ENCODE measurements at places on chromosomes 13 and 19.

DNA sequence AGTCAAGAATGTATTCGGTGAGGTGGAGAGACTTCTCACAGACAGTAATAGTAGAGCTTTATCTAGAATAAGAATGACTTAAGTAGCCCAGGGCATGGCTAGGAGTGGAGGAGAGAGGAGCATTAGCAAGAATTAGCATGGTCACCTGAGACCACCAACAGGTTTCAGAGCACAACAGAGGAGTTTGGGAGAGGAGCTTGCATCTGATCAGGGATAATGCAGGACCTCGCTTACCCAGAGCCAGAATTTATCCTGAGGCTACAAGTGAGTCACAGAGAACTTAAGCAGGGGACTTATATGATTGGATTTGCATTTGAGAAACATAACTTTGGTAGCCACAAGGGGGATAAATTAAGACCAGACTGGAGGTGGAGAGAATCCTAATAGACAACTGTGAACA lies 102.1 kb upstream of the FNDC3A start:
- no peak for DNase-seq

DNA sequence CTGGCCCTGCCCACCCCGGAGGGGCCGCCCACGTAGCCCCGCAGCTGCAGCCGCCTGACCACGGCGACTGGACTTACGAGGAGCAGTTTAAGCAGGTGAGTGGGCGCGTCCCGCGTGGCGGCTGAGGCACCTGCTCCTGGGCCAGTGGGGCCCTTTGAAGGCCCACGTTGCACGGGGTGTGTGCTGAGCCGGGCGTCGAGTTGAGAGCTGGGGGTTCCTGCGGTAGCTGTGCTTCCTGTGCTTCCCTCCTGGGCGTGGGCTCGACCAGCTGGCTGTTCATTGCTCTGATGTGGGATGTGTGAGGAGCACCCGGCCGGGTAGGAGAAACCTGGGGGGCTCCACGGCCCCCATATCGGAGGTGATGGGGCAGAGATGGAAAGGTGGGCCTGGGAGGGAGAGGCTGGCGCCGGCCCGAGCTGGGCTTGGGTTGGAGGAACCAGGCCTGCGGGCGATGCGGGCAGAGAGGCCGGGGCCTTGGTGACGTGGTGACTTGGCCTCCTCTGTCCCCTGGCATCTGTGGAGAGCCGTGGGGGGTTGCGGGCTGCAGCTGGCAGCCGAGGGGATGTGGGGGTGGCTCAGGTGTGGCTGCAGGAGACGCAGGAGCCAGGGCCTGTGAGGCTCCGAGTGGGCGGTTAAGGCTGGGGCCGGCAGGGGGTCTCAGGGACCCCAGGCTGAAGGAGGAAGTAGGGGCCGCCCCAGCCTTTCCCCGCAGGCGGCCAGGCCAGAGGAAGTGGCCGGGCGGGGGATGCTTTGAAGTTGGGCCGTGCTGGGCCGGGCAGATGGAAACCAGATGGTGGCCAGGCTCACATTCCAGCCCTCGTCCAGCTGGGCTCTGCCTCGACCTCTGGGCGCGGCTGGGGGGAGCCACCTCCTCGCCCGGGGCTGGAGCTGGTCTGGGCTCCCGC lies 7.1 kb downstream of the ARID3A start:
- no peak for DNase-seq

DNA sequence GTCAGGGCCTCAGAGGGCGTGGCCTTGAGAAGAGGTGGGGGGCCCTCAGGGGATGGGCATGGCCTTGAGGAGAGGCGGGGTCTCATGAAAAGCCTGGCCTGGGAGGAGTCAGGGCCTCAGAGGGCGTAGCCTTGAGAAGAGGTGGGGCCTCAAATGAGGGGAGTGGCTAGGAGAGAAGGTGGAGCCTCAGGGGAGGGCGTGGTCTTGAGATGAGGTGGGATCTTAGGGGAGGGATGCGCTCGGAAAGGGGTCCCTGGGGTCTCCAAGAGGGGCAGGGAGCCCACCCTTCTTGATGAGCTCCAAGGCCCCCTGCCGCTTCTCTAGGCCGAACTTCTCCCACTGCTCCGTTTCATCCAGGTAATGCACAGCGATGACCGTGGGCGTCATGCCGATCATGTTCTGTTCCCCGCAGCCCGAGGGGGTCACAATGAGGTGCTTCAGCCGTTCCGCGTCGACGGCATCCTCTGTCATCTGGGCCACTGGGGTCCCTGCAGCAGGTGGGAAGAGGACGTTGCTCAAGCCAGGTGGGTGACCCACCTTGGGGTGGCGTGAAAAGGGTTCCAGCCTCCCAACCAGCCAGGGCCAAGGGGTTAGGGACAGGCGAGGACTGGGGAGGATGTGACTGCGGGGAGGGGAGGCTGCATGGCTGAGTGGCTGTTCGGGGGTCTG lies 24.3 kb upstream of the TNFSF14 start:
- DNase-seq, result no peak

- no peak for DNase-seq
Observed at GRCh38 chr13:33582121-33582520, 235.8 kb upstream of the RFC3 start.

DNA sequence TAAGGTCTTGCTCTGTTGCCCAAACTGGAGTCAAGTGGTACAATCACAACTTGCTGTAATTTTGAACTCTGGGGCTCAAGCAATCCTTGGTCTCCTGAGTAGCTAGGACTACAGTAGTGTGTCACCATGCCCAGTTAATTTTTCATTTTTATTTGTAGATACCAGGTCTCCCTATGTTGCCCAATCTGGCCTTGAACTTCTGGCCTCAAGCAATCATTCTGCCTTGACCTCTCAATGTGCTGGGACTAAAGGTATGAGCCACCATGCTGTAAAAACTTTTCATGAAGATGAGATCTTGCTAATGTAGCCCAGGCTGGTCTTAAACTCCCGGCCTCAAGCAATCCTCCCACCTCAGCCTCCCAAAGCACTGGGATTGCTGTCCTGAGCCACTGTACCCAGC lies 15.1 kb upstream of the NAA16 start:
- no peak for DNase-seq

DNA sequence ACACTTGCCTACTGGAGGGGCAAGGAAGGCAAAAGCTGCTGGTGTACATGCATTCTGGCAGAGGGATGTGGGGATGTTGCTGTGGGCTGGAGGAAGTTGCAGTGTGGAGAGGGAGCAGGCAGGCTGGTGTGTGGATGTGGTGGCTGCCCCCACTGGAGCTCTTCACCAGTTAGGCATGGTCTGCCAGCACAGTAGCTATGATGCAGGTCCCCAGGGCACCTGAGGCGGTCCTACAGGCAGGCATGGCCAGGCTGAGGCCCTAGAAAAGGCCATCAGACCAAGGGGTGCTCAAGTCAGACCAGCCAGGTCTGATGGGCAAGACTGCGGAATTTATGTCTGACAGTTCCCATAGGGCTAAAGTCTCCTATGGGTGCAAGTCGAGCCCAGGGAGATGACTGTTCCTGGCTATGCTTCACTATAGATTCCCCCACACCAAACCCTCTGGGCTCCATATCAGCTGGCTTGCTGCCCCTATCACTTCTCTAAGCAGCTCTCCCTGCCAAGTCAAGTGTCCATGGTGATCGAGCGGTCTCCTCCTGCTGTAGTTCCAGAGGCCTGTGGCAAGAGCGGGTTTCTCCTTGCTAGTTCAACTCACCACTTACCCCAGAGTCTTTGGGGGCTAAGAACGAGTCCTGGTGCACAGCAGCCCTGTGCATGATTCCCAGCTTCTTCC lies 473.1 kb downstream of the TDRD3 start:
- no peak for DNase-seq

DNA sequence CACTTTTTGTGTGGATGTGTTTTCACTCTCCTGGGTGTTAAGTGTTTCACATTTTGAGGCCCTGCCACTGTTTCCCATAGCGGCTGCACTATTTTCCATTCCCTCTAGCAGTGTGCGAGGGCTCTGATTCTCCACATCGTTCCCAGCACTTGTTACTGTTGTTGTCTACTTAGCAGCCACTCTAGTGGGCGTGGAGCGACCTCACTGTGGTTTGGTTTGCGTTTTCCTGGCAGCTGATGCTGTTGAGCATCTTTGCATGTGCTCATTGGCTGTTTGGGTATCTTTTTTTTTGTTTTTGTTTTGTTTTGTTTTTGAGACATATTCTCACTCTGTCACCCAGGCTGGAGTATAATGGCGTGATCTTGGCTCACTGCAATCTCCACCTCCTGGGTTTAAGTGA lies 14.4 kb downstream of the NAXD start:
- no peak for DNase-seq

DNA sequence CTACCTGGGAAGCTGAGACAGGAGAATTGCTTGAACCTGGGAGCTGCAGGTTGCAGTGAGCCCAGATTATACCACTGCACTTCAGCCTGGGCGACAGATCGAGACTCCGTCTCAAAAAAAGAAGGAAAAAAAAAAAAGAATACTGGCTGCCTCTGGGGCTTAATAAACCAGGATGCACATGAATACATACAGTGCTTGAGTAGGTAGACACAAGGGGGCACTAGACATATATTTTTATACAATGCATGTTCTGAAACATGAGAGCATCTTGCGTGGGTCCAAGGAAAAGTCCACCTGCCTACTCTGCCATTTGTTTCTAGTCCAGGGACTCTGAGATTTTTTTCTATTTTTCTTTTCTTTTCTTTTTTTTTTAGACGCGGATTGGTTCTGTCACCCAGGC lies 31.2 kb downstream of the KEAP1 start:
- DNase-seq, result peak; percentile 27

GRCh38 chr19:11485245-11485837 lies 4.5 kb upstream of the ELAVL3 start:
- DNase-seq, result no peak

- no peak for DNase-seq
Observed at GRCh38 chr19:35717665-35718344, at the start of gene KMT2B. TSS of gene KMT2B (plus strand) at chr19:35718003. CDS start at chr19:35718019, 16 bp downstream.

- DNase-seq, result no peak
Observed at GRCh38 chr19:19626516-19627472, 1.2 kb downstream of the LPAR2 start.

- DNase-seq, result no peak
Observed at GRCh38 chr13:114148521-114148855, 16.1 kb upstream of the RASA3 start.

DNA sequence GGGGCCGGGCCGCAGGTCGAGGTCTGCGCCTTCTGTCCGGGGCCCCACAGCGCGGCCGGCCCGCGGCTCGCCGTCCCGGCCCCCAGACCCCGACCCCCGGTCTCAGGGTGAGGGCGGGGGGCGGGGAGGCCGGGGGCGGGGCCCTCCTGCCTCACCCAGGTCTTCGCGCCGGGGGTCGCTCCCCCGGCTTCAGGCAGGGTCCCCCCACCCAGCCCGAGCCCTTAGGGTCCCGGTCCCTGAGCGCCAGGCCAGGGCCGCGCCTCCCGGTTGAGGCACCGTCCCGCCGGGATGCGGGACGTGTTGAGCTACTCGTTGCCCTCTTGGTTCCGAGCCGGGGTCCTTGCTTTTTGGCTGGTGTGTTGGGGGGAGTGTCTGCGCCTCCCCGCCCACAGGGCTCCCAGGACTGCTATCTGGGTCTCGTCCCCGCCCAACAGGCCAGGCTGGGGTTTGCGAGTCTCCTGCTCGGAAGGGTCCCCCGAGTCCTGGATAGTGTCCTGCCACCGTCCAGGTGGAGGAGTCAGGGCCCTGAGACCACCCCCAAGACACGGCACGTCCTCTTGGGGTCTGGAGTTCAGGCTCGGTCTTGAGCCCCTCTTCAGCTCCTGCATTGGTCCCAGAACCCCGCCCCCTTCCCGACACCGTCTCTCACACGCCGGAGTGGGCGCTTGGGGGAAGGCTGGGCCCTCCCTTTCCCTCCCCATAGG lies 452 bp downstream of the PIAS4 start:
- DNase-seq, result no peak

- no peak for DNase-seq
Observed at GRCh38 chr13:98478189-98479129, 98.4 kb downstream of the STK24 start.

GRCh38 chr13:38905081-38905480 lies 85.5 kb downstream of the STOML3 start:
- DNase-seq, result no peak

DNA sequence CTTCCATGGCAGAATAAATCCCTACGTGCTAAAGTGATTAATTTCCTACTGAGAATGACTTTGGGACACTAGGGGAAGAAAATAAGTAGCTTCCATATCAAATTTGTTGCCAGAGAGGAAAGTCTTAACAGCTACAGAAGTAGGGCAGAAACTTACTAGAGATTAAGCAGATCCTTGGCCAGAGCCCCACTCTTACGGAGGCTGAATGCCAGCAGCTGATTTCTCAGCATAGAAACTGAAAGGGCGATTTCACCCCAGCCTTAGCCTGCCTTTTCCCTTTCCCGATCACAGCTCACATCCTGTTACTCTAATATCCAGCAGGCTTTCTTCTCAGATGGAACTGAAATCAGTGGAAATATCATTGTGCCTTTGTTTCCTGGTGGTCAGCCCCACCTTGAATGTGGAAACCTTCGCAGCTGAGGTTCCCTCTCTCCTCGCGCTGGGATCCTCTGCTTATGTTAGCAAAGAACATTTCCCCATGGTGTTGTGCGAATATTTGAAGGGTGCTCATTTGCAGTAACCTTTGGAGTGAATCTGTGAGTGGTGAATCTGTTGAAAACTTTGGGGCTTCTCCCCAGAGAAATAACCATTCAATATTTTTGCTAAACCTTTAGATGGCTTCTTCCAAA lies 8.4 kb downstream of the FAM124A start:
- DNase-seq, result no peak

- no peak for DNase-seq
Observed at GRCh38 chr13:67283637-67284036, 53.5 kb upstream of the PCDH9 start.

DNA sequence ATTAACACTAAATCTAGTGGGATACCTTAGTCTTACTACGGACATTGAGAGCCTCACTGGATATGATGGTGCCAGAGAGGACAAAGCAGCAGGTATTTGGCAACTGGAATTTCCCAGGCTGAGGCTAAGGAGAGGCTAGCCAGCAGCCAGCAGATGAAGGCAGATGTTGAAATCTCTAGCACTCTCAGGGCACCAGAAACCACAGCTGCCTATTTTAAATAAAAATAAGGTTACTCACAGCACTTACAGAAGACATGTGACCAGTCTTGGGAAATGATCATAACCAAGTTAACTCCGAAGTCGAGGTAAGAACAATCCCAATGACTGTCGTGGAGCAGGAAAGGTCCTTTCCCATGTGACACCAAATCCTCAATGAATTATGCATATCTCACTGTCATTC lies 1726.0 kb downstream of the EFNB2 start:
- no peak for DNase-seq

DNA sequence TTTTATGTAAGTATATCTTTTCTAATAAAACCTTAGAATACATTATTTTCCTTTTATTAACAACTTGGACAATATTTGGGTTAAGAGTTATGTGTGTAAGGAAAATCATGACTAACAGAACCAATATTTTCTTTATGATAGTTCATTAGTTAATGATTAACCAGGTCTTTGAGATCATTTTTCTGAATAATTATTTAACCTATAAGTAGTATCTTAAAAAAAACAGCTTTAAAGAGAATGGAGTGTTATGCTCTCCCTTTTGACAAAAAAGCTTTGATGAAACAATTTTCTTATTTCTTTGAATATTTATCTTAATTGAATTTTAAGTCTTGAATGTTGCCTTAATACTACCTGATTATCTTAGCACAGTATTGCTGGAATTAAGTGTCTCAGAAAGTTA lies 3.8 kb downstream of the SLAIN1 start:
- DNase-seq, result no peak

- DNase-seq, result no peak
Observed at GRCh38 chr13:92900446-92900845, 326.2 kb upstream of the GPC6 start.

Measured in SHP77 treated with DMSO at 0.1 percent for 48 hours (cell line).